ENCODE measurements at places on chromosomes 16 and 17. TPM values are rescaled to one million over a fixed set of nuclear protein-coding genes. Genes with fewer than 3 reads are reported as not detected.
A peak's percentile ranks its signal among the peaks of the same experiment; 100 is the strongest.

Gene STARD3
- total RNA-seq, result 24.4 TPM

GRCh38 chr16:57304169-57305061 is 19.9 kb upstream of the PLLP start:
- DNase-seq, result peak; percentile 73

GRCh38 chr16:65222049-65222448 is 100.2 kb upstream of the CDH11 start:
- no peak for DNase-seq

DNA sequence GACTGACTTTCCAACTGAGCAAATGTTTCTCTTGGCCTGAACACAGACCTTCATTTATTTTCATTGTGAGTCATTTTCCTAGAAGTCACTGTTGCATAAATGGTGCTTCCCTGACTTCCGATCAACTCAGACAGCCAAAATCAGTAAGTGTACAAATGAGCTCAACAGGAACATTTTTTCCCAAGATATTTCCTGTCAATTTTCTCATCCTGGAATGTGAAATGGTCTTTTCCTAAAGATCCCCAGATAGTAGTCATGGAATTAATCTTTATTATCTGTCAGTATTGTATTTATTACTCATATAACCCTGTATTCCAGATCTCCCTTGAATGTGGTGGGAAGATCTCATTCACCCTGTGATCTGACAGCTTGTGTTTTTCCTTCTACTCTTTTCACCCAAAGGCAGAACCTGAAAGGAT is 360.3 kb upstream of the KIF2B start:
- DNase-seq, result peak; percentile 2

- no peak for DNase-seq
Observed at GRCh38 chr16:2420035-2420434, 9.2 kb upstream of the CCNF start.

- DNase-seq, result no peak
Observed at GRCh38 chr16:27556471-27556870, 6.5 kb downstream of the KATNIP start.

Gene SYNGR3
- 5.5 TPM for total RNA-seq

Gene DYNLRB2
- not detected for total RNA-seq

DNA sequence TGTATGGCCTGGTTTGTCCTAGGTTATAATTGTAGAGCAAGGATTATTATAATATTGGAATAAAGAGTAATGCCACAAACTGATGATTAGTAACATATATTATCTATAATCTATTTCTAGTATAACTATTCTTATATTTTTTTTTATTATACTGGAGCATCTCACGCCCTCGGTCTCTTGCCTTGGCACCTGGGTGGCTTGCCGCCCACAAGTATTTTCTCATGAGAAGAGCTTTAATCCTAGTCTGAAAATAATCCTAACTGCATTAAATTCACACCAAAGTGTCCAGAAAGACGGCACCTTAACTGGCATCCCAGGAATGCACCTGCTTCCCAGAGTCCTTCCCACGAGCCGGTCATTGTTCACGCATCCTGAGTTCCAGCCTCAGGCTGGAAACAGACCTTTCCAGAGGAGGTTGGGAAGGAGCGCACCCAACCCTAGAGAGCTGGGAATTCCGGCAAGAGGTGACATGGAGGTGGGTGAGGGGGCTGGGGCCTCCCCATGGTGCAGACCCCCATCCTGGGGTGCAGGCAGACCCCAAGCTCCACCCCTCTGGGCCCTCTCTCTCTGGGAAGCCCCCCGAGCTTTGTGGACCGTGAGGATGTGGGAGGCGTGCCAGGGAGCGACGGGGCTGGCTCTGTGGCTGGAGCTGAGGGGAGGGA is 15.9 kb downstream of the CHMP1A start:
- DNase-seq, result no peak

DNA sequence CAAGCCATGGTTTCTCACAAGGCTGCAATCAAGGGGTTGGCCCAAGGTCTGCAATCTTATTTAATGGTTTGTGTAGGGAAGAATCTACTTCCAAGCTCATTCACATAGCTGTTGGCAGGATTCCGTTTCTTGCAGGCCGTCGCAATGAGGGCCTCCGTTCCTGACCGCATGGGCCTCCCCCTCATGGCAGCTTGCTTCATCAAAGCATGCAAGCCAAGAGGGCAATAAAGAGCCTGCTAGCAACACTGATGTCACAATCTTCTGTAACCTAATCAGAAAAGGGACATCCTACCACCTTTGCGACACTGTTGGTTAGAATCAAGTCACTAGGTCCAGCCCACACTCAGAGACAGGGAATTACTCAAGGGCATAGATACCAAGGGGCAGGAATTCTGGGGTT is 95.5 kb downstream of the CCT6B start:
- no peak for DNase-seq

- DNase-seq, result no peak
Observed at GRCh38 chr17:80956321-80957190, 35.1 kb upstream of the CHMP6 start.

Gene TBCD
- total RNA-seq, result 15.8 TPM
